MG63 (cell line): ENCODE measurements at places on chromosomes 7 and 10. TPM values are rescaled to one million over a fixed set of nuclear protein-coding genes. Genes with fewer than 3 reads are reported as not detected.

TMEM26 gene
- total RNA-seq = 0.25 TPM in 1 of 2 replicates, not detected in the other

CFAP70 gene
- total RNA-seq = 2.8 and 4.1 TPM in 2 replicates

KAZALD1 gene
- total RNA-seq = 27.7 and 54.4 TPM in 2 replicates

RASA4B gene
- 0.12 and 1.7 TPM in 2 replicates for total RNA-seq

PSTK gene
- 11.7 and 11.8 TPM in 2 replicates for total RNA-seq

C10orf53 gene
- not detected in 2 replicates for total RNA-seq

ENO4 gene
- total RNA-seq = 0.69 and 2.5 TPM in 2 replicates

ACTL6B gene
- total RNA-seq = not detected in 2 replicates

FGFR2 gene
- 6.3 and 9.0 TPM in 2 replicates for total RNA-seq

OR13A1 gene
- total RNA-seq = not detected in 2 replicates

CALY gene
- total RNA-seq = not detected in 2 replicates

AKR1C4 gene
- total RNA-seq = not detected in 2 replicates

SRPK2 gene
- total RNA-seq = 40.5 and 56.9 TPM in 2 replicates

MCM10 gene
- 16.3 and 27.8 TPM in 2 replicates for total RNA-seq
